RWPE2 (cell line): ENCODE measurements at places on chromosomes 1 and 21.

GRCh38 chr1:170133766-170134495 lies 11.8 kb upstream of the NTMT2 start:
- DNase-seq = no peak

GRCh38 chr1:76939817-76940216 lies 72.5 kb downstream of the ST6GALNAC5 start:
- DNase-seq = no peak

- no peak for DNase-seq
Observed at GRCh38 chr1:116585886-116586285, 15.1 kb upstream of the CD58 start.

DNA sequence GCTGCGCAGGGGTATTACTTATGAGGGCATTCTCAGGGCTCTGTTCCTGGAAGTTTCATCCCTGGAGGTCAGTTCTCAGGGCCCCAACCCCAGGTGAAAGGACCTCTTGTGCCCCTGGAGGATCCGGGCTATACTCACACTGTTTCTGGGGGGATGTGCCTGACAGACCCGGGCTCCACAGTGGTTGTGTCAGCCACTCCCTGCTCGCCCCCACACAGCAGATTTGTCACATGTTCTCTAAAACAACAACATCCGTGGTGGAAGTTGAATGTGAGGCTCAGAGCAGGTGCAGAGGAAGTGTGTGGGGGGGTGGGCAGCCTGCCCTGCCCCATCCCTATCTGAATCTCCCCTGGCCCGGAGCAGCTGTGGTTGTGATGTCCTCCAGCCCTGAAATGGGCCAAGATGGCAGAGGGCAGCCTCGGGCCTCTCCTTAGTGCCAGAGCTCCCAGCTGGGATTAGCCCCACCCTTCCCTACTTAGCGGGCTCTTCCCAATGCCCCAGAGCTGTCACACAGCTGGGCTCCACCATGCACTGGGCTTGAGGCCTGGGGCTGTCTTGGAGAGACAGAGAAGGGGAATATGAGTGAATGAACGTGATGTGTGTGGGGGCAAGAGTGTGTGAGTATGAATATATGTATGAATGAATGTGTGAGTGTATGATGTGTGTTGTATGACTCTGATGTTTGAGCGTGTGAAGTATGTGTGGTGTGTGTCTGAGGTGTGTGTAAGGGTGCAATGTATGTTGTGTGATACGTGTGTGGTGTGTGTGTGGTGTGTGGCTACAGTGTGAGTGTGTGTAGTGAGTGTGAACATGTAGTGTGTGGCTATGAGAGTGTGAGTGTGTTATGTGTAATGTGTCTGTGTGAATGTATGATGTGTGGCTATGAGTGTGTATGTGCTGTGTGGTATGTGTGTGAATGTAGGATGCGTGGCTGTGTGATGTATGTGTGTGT lies 1.5 kb upstream of the FCMR start:
- no peak for DNase-seq

DNA sequence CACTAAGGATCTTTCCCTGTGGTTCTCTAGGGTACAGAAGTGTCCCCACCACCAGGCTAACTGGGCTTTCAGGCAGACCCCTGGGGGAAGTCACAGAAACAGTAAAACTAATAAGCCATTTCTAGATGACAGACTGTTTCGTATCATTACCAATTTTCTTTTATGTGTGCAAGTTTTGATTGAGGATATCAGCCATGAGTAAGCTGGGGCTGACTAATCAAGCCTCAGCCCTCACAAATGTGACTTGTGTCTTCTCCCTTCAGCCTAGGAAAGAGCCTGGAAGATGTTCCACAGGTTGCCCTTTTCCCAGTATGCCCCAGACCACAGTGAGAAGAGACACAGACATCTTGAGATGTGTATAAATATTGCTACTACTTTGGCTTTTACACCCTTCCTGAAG lies 10.5 kb downstream of the PTGFRN start:
- DNase-seq = no peak

- no peak for DNase-seq
Observed at GRCh38 chr1:108512239-108513043, 47.5 kb upstream of the EEIG2 start.

DNA sequence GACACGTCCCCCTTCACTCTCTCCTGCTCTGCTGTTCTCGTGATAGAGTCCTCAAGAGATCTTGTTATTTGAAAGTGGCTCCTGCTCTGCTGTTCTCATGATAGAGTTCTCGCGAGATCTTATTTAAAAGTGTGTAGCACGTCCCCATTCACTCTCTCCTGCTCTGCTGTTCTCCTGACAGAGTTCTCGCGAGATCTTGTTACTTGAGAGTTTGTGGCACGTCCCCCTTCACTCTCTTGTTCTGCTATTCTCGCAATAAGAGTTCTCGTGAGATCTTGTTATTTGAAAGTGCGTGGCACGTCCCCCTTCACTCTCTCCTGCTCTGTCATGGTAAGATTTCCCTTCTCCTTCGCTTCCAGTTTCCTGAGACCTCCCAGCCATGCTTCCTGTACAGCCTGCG lies 47.9 kb downstream of the SMYD3 start:
- DNase-seq = no peak

GRCh38 chr1:198605406-198605805 lies 33.4 kb upstream of the PTPRC start:
- no peak for DNase-seq

DNA sequence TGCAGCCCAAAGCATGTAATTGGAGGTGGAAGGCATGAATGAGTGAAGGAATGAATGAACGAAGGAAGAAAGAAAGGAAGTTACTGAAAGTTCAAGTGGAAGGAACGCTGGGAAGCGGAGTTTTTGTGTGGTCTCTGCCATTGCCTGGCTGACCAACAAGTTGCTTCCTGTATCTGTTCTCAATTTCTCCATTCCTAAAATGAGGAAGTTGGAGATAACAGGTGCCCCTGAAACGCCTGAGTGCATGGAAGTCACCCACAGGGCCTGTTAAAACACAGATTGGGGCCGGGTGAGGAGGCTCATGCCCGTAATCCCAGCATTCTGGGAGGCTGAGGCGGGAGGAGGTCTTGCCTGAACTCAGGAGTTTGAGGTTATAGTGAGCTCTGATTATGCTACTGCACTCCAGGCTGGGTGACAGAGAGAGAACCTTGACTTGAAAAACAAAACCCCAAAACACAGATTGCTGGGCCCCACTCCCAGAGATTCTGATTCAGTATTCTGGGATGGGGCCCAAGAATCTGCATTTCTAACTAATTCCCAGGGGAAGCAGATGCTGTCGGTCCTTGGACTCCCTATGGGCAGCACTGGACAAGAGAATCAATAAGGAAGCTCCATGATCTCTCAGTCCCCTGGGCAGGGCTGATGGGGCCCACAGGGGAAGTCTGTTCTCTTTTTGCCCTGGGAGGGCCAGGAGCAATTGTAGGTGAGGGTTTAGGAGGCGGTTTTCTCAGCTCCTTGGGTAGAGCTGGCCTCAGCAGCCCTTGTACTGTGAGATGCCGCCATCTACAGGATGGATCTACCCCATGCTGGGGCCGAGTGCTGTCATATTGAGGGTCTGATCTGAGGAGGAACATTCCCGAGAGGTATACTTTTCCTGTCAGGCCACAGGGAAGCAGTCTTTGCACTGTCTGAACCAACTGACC lies 3.3 kb upstream of the CNR2 start:
- no peak for DNase-seq

GRCh38 chr1:34900775-34901502 lies 28.5 kb downstream of the DLGAP3 start:
- no peak for DNase-seq

DNA sequence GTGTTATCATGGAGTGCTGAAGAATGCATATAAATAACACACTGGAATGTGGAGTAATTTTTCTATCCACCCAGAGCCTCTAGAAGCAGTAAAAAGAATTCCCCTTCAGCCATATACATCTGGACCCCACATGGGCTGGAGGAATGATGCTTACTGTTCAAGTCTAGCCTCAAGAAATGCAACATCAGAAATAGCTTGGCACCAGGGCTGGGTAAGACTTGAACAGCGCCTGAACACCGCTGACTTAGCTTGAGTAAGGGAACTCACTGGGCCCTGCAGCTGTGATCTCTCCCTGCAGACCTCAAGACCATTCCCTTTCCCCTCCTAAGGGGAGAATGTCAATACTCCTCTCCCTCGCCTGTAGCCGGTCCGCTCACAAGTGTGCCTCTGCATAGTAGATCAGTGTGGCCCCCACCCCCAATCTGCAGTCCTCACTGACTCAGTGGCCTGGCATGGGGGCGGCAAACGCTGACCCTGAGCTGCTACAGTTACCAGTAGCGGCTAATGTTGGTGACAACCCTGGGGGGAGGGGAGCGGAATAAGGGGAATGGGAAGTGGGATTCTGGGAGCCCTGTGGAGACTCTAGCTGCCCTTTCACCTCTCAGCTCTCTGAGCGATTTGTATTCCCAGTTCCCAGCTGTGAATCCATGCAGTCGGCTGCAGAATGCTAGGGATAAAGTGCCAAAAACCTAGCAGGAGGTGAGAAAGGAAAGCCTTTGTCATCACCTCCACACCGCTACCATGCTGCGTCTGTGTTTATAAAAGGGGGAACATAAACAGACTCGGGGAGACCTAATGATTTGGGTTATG lies 483.9 kb downstream of the DISC1 start:
- no peak for DNase-seq

- DNase-seq = no peak
Observed at GRCh38 chr1:55476445-55477015, 261.4 kb upstream of the USP24 start.

DNA sequence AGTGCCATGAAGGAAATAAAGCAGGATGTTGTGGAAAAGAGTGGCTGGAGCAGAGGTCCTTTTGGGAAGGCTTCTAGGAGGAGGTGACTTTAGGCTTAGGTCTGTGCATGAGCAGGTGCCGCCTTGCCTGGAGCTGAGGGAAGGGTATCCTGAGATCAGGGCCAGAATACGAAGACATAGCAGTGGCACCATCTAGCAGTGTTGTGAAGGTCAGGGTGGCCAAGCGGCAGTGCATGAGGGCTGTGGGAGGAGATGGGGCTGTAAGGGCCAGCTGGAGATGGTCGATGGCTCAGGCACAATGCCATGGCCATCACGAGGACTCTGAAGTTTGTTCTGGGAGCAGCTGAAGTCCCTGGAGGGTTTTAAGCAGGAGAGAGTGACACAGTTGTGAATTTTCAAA lies 219.5 kb downstream of the PTPRU start:
- DNase-seq = no peak

GRCh38 chr1:154926201-154926600 lies 10.3 kb downstream of the PMVK start:
- DNase-seq = no peak

- no peak for DNase-seq
Observed at GRCh38 chr1:219813294-219813693, 115.1 kb downstream of the SLC30A10 start.

DNA sequence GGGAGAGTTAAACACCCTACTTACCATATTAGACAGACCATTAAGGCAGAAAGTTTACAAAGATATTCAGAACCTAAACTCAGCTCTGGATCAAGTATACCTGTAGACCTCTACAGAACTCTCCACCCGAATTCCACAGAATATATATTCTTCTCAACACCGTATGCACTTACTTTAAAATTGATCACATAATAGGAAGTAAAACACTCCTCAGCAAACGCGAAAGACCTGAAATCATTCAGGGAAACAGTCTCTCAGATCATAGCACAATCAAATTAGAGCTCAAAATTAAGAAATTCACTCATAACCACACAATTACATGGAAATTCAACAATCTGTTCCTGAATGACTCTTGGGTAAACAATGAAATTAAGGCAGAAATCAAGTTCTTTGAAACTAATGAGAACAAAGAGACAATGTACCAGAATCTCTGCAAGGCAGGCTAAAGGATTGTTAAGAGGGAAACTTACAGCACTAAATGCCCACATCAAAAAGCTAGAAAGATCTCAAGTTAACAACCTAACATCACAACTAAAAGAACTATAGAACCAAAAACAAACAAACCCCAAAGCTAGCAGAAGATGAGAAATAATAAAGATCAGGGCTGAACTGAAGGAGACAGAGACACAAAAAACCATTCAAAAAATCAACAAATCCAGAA lies 19.1 kb downstream of the CD84 start:
- DNase-seq = no peak

DNA sequence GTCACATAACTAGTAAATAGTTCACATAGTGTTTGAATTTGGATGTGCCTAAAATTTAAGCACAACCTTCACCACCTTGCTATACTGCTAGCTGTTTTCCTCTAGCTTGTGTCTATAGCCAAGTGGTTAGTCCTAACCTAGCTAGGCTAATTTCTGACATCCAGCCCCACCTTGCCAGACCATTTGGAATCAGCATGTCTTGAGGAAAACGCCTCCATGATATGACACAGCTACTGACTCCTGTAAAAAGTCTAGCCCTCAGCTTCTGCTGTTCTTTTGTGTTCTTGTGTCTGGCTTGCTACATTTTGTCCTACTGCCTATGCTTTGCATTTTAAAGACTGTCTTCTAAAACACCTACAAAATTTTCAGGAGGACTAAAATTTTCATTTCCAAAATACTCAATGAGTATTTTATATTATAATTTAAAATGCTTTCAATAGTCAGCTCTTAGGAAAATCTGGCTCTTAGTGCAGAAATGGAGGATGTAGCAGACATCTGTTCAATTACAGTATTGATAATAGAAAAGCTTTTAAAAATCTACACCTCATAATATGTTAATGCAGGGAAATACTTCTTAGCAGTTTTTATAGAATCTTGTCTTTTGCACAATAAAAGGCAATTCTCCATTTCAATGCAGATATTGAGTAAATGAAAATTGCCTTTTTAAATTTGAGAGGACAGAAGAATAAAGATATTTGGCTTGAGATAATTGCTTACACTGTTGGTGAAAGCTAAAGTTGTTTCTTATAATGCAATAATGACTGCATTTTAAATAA lies 160.8 kb upstream of the APP start:
- DNase-seq = no peak

GRCh38 chr1:44275991-44276405 lies 62.7 kb downstream of the DMAP1 start:
- DNase-seq = no peak

GRCh38 chr1:184143449-184143848 lies 91.9 kb downstream of the TSEN15 start:
- no peak for DNase-seq

GRCh38 chr1:228398741-228399461 lies 7.7 kb downstream of the TRIM11 start:
- DNase-seq = no peak

- DNase-seq = no peak
Observed at GRCh38 chr1:75861831-75862230, 65.1 kb downstream of the MSH4 start.

DNA sequence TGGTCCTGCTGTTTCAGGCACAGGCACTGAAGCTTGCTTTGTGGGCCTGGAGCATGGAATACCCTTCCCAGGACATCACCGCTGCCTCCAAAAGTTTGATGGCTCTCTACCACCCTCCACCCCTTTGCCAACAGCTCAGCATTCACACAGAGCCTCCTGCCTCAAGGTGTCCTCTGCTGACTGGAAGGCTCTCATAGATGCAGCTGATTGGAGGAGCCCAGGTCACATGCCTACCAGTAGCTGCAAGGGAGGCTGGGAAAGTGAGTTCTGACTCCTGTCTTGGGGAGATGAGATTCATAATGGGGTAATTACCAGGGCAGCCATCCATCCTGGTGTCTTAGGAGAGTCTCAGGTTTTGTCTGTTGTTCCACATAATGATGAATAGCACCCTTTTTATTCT lies 124.8 kb upstream of the GRIK3 start:
- DNase-seq = no peak

- no peak for DNase-seq
Observed at GRCh38 chr1:3626025-3626424, 1.2 kb downstream of the TPRG1L start.

GRCh38 chr1:216518844-216519627 lies 95.8 kb upstream of the USH2A start:
- DNase-seq = no peak
